Fibroblast of skin of scalp (primary cell): ENCODE measurements at places on chromosomes 7 and 10.

GRCh38 chr10:127300868-127301321 lies 104.5 kb upstream of the INSYN2A start:
- no peak for DNase-seq

GRCh38 chr10:46297406-46298204 lies 10.8 kb downstream of the ANTXRL start:
- DNase-seq: no peak

- no peak for DNase-seq
Measured at GRCh38 chr7:116285252-116285651, 74.9 kb downstream of the TES start.

DNA sequence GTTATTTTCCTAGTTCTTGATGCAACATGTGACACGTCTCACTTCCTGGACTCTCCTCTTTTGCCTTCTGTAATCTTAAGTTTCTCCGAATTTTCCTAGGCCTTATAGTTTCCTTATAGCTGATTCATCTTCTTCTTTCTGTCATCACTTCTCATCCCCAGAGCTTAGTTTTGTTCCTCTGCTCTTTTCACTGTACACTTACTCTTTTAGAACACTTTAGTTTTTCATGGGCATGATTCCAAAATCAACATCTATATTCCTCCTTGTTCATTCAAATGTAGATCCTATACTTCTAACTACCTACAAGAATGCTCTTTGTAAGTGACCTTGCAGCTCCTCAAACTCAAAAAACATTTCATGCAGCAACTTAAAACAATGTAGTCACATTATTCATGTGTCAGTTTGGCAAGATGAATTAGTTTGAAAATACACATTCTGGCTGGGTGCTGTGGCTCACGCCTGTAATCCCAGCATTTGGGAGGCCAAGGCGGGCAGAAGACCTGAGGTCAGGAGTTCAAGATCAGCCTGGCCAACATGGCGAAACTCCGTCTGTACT lies 13.1 kb upstream of the SLC26A3 start:
- DNase-seq: peak; percentile 45

DNA sequence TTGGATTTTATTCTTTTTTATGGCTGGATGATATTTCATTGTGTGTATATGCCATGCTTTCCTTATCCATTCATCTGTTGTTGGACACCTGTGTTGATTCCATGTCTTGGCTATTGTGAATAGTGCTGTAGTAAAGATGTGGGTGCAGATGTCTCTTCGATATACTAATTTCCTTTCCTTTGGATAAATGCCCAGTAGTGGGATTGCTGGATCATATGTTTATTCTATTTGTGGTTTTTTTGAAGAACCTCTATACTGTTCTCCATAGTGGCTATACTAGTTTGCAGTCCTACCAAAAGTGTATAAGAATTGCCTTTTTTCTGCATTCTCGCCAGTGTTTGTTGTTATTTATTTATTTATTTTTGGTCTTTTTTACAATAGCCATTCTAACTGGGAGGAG lies 159.8 kb downstream of the WNT2 start:
- DNase-seq: peak; percentile 25

DNA sequence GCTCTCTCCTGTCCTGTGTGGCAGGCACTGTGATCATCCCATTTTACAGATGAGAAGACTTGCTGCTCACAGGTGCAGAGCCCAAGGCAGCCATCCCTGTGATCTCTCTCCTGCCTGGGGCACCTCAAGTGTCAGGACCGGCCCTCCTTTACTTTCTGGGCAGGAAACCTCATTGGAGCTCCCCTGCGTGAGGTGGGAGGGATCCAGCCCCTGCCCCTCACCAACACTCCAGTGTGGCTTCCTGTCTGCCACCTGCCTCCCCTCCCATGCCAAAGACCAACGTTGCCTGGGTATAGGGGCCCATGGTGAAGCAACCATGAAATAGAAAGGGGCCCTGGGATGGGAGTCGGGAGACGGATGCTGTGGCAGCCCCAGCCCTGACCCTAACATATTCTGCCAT lies 91.2 kb upstream of the MYL10 start:
- no peak for DNase-seq

DNA sequence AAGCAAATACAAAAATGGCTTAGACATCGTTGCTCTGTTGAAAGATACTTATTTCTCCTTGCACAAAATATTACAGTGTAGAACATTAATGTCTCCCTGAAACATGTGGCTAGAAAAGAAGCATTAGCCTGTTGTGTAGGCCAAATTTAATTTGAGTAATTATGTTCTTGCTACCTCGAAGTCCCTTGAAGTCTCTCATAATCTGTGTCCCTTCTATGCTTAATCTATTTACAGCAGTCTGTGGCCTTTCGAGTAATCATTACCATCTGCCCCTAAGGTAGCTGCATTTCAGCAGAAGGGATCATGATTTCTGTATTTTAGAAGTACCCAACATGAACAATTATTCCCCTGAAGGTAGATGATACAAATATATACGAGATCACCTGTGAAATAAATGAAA lies 615.2 kb downstream of the GRM8 start:
- DNase-seq: no peak

GRCh38 chr10:78785066-78785465 lies 283.7 kb upstream of the ZMIZ1 start:
- DNase-seq: no peak

- DNase-seq: peak; percentile 29
Measured at GRCh38 chr10:88608780-88609179, 22.2 kb downstream of the LIPJ start.

DNA sequence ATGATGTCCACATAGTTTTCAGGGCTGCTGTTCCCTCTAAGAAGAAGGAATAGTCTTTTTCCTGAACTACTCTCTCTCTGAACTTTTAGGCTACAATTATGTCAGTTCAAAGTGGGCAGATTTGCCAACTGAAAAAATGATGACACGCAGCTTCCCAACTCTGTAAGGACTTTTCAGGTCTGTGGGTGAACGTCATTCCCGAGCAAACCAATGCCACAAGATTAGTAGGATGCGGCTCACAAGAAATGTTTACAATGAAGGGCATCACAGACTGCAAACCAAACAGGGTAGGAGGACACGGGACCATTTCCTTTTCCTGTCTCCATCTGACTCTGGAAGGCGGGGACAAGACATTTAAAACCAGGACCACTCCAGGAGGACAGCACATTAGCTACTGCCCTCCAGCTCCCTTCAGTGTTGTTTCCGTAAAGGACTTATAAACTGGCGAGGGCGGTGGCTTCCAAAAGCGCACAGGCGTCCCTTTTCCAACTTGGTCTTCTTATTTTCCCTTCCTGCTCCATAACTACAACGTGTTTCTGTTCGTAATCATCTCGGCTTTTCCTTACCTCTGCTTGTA lies 539 bp upstream of the MKLN1 start:
- DNase-seq: peak; percentile 68

DNA sequence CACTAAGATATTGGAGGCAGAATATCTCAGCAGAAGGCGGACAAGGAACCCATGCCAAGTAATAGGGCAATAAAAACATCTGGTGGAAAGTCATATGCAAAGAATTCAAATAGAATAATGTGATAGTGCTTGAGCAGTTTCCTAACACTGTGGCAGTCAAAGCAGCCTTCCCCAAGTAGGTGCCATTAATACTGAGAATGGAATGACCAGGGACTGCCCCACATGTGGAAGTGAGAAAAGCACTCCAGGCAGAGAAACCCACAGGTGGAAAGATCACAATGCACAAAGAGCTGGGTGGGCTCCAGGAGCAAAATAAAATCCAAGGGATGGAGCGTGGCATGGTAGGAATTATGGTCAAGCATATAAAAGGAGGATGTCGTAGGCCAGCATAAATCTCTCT lies 64.4 kb upstream of the NME8 start:
- no peak for DNase-seq

GRCh38 chr7:66877577-66878300 lies 43.3 kb upstream of the TMEM248 start:
- no peak for DNase-seq
